ENCODE measurements at places on chromosomes 12 and 14.

DNA sequence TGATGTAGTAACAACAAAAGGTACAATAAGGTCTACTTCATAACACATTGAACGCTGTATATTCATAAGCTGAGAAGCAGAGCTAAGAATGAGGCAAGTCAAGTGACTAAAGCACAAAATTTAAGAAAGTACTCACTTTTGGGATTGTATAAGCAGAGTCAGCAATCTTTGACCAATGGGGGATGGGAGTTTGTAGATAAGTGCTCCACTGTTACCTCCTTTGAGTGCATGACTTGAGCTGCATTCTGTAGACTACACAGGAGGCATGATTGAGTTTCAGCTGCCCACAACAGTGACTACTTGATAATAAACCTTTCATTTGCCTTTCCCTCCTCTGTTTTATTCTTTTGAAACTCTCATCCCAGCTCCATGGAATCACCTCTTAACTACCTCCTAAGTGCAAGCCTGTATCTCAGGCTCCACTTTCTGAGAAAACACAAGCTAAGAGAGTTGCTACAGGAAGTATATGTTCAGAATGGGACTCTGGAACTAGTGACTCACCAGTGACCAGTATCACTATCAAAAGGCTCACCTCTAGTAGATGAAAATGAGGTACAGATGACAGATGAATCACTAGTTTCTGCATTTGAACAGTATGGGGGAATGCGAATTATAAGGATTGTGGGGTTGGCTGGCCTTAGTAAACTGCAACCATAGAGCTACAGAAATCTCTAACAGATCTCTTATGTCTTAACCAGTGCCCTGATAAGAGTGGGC lies 49.2 kb downstream of the SLC35F4 start:
- DNase-seq, result no peak

DNA sequence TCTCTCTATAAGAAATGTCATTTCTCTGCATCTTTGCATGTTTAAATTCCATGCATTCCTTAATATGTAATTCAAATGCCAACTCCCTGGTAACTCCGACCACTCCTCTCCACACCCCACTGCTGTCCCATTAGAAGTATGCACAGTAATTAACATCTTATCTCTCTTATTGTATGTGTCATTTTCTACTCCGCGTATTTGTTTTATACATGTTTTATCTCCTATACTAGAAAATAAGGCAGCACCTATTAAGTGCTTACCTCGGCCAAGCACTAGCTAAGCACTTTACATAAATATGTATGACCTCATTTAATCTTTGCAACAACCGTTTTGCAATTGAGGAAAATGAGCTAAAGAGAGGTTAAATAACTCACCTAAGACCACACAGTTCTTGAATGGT lies 469.8 kb downstream of the BCAT1 start:
- no peak for DNase-seq

DNA sequence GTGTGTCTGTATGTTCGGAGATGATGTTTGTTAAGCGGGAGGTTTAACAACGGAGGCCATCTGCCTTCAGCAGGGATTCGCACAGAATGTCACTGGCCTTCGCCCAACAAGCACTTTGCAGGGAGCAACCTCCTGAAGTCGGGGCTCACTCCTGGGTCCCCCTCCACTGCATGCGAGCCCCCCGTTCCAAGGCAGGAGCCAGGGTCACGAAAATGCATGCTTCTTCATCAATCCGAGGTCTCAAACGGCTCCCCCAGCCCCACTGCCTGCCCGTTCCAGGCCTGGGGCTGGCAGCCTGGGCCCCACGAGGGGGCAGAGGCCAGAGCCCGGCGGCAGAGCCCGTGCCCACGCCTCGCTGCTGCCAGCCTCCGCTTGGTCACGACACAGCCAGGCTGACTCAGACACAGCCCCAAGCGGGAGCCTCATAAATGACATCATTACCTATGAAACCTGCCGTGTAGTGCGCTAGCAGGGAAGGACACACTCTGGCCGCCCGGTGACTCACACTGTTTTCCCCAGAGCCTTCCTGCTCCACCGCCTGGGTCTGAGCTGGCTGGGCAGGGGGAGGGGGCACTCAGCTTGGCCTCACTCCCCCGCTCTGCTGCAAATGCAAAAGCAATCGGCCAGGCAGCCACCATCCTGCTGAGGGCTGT lies 169.5 kb upstream of the RTL1 start:
- no peak for DNase-seq

DNA sequence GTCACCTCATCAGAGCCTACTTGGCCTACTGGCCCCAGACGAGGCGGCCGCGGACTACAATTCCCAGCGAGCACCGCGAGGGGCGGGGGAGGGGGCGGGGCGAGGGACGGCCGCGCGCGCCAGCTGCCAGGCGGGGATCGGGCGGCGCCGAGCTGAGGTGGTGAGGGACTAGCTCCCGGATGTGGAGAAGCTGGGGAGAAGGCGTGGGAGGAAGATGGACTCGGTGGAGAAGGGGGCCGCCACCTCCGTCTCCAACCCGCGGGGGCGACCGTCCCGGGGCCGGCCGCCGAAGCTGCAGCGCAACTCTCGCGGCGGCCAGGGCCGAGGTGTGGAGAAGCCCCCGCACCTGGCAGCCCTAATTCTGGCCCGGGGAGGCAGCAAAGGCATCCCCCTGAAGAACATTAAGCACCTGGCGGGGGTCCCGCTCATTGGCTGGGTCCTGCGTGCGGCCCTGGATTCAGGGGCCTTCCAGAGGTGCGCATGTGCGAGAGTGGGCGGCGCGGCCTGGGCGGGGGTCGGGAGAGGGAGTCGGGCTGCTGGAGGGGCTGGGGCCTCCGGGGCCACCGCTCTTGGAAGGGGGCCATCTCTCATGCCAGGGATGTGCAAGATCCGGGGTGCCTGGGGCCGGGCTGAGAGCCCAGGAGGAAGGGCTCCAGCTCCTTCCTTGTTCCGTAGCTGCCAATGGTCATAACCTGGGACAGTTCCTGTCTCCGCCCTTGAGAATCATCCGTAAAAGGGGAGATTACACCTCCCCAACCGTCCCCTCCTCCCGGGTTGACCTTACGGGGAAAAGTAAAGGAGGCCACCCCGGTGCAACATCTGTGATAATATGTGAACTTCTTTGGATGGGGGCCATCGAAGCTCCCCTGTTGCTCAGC lies at the start of gene CMAS:
Gene CMAS (plus strand): TSS at position 129 of the 878 bp plus-strand sequence. CDS start 86 bp downstream, at position 215.
- DNase-seq, result peak; percentile 64

DNA sequence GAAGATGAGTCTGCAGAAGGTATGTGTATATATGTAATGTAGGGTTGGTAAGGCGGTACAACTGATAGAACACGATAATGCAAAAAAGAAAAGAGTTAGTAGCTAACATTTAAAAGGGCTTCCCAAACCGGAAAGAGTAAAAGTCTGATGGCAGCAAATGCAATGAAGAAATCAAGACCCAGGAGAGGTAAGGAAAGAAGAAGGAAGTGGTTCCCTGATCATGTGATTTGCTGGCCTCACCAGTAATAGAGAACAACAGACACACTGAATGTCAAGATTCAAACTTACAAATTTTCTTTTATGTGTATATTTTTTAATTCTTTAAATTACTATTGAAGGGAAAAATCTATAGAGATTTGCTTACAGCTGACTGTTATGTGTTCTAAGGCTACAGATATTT lies 18.4 kb downstream of the ZFC3H1 start:
- no peak for DNase-seq

DNA sequence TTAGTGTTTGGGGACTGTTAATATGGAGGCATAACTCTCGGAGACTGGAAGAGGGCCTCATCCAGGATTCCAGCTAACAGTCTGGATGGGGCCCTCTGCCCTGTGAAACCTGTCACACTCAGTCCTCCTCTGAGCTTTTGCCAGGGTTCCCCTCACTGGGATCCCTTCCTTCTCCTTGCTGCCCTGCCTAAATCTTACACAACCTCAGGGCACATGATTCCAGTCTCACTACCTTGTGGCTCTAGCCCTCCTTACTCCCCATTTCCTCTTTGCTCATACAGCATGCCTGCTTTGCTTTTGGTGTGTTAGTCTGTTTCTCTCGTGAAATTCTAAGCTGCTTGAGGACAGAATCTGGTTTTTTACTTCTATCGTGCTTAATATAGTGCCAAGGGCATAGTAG lies 942 bp upstream of the GSG1 start:
- DNase-seq, result no peak

- no peak for DNase-seq
Measured at GRCh38 chr14:106021832-106022231, 495.4 kb downstream of the TMEM121 start.

- no peak for DNase-seq
Measured at GRCh38 chr12:57844709-57845477, 1.6 kb downstream of the CTDSP2 start.

- DNase-seq, result no peak
Measured at GRCh38 chr12:10101042-10101579, 2.3 kb upstream of the CLEC1A start.

- no peak for DNase-seq
Measured at GRCh38 chr14:92589213-92589852, 75.8 kb downstream of the RIN3 start.

GRCh38 chr12:981176-981828 lies 9.7 kb upstream of the ERC1 start:
- DNase-seq, result no peak
